HepG2 (cell line): ENCODE measurements at places on chromosomes 2 and 18.
A peak's percentile ranks its signal among the peaks of the same experiment; 100 is the strongest.

DNA sequence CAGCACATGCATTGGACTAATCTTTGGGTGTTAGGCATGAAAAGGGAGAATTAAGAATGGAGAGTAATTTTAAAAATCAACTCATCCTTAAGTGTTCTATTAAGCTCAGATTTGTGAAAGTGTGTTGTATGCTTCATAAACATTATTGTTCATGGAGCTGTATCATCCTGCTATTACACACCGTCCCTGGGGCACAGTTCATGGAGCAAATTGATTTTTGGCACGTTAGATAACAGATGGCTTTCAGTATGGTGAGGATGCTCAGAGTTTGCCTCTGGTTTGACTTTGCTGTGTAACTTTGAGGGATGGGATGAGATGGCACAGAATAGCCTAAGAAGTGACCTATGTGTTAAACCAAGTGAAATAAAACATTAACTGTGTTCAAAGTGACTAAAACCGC, 97.1 kb downstream of the MGAT5 start:
- DNase-seq, result no peak

GRCh38 chr2:221529177-221529942, 42.7 kb downstream of the EPHA4 start:
- DNase-seq, result no peak

DNA sequence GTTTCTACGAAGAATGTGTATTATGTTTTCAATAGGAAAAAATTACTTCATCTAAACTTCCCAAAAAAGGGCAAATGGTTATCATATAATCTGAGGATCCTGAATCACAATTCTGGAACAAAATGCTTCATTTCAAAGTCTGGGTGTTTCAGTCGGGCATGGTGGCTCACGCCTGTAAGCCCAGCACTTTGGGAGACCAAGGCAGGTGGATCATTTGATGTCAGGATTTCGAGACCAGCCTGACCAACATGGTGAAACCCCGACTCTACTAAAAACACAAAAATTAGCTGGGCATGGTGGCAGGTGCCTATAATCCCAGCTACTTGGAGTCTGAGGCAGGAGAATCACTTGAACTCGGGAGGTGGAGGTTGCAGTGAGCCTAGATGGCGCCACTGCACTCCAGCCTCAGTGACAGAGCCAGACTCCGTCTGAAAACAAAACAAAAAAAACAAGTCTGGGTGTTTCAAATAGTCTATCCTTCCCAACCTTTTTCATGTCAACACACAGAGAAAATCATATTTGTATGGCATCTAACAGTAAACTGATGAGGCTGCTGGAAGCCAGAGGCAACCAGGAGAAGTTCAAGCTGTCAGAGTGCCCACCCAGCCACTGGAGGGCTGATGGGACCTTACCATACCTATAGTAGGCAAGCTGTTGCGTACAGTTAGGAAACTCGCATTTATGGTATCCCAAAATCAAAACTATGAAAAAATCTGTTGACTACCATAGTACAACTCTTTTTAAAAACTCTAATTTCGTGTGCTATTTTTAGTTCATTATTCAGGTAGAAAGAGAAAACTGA, 14.6 kb downstream of the NBAS start:
- DNase-seq, result no peak

GRCh38 chr2:61726456-61727209, 127.2 kb downstream of the FAM161A start:
- DNase-seq, result no peak

- DNase-seq, result no peak
These were observed 397.8 kb downstream of the NBAS start for GRCh38 chr2:15163326-15163725.

DNA sequence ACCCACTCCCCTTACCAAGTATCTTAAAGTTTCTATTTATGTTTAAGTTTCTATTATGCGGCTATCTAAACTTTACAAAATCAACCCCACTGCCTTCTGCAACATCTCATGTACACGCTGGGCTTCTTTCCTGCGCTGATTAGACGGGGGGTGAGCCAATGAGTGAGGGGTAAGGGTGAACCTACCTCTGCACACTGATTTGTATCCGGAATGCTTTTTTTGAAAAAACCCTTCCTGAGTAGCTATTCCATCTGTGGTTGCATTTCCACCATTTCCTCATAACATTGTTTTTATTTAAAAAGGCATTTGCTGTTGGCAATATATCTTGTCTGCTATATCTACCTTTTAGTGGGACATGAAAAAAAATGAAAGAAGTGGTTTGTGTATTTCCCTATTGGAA, 6.3 kb downstream of the ALPG start:
- DNase-seq, result no peak

GRCh38 chr18:56851774-56852173, 200.6 kb downstream of the WDR7 start:
- DNase-seq, result no peak

- DNase-seq, result no peak
These were observed 45.9 kb upstream of the AAK1 start for GRCh38 chr2:69689466-69689865.

DNA sequence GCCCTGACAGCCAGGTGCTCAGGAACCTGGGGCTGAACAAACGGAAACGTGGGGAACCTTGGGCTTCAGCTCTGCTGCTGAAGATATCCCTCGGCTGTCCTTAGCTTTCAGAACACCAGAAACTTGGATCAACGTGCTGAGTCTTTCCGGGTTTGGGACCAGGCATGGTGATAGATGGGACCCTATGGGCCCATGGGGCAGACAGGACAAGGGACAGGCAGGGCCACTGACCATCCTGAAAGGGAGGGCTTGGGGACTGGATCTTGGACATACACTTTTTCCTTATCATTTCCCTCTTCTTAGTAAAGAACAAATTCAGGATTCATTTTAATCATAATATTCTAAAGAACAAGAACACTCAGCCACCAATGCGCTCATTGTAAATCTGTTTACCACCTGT, 16.3 kb upstream of the HES6 start:
- no peak for DNase-seq

DNA sequence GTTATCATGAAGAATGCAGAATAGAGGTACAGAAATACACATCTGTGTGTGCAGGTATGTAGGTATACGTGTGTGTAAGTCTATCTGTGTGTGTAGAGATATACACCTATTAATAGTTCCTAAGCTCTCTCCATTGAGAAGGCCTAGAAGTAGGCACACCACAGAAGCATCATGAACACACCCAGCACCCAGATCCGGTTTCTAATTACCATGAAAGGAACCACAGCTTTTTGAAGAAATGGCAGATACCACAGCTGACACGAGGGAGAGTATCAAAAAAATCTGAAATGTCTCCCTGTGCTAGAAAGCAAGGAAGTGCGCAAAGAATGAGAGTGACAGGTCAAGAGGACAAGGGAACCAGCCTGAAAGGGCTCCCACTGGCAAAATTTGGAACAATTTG, 27.7 kb upstream of the AP1S3 start:
- no peak for DNase-seq

GRCh38 chr18:32373995-32374394, 96.7 kb downstream of the GAREM1 start:
- DNase-seq, result no peak

- no peak for DNase-seq
These were observed 4.0 kb downstream of the B4GALT6 start for GRCh38 chr18:31680433-31680811.

GRCh38 chr2:128362889-128363228, 44.2 kb upstream of the HS6ST1 start:
- DNase-seq, result no peak

DNA sequence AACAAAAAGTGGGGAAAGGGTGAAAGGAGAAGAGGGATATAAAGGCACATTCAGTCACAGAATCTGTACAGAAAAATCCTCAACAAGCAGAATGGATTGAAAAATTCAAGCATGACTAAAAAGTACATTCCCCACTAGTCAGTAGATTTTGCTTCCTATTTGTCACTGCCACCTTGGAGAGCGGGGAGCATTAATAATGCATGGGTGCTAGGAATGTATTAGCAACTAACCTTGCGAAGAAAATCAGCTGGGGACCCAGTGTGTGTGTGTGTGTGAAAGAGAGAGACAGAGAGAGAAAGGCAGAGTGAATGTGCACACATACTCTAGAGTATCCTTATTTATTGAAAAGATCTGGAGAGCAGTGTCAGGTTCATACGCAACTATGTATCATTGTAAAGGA, 968.7 kb upstream of the ZEB2 start:
- DNase-seq, result no peak

GRCh38 chr18:3596637-3597384, 146.8 kb downstream of the TGIF1 start:
- DNase-seq, result peak; percentile 88

DNA sequence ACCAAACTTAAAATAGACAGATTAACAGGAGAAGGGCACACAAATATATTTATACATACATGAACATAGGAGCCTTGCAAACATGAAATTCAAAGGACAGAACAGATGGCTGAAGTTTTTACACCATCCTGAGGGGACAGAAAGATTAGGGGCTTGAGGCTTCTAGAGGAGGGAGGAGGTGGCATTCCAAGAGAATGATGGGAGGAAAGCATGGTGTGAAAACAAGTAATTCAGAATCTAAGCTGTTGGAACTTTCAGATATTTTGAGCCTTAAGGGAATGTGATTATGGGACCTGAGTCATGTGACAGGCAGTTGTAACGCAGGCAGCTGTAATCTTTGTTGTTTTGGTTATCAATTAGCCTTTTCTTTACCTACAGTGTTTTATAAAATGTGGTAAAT, 225.2 kb upstream of the SPOPL start:
- peak; percentile 21 for DNase-seq

DNA sequence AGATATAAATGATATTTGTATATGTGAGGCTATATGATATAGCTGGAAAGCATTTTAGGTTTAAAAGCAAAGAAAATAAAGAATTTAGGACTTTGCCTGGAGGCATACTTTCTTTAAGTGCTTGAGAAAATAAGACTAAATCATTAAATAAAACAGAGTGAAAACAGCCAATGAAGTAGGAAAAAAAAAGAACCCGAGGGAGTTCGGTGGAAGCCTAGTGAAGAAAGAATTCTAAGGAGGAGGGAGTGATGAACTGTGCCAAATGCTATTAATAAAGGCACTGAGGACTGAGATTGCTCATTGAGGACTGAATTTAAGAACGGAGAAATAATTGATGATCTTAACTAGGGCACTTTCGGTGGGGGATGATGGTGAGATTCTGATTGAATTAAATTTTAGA, 573.5 kb downstream of the DSC3 start:
- no peak for DNase-seq

- no peak for DNase-seq
These were observed 24.0 kb upstream of the SIGLEC15 start for GRCh38 chr18:45801416-45802004.

- DNase-seq, result peak; percentile 9
These were observed 300.8 kb downstream of the CNTNAP5 start for GRCh38 chr2:124325667-124326440.

- DNase-seq, result peak; percentile 47
These were observed 52.2 kb upstream of the CAB39 start for GRCh38 chr2:230660294-230661060.

DNA sequence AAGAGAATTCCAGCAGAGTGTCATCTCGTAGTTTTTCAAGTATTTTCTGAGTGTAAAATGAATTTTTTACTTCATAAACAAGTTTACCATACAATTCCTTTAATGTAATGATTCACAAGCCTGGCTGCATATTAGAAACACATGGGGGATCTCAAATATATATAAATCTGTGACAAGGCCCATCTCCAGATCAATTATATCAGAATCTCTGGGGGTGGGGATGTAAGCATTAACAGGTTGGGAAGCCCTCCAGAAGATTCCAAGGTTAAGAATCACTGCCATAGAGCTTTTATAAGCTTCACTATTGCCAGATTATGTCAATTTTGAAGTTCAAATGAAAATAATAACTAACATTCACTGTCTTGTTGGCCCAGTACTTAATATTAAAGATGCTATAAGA, 111.2 kb downstream of the BAZ2B start:
- no peak for DNase-seq

DNA sequence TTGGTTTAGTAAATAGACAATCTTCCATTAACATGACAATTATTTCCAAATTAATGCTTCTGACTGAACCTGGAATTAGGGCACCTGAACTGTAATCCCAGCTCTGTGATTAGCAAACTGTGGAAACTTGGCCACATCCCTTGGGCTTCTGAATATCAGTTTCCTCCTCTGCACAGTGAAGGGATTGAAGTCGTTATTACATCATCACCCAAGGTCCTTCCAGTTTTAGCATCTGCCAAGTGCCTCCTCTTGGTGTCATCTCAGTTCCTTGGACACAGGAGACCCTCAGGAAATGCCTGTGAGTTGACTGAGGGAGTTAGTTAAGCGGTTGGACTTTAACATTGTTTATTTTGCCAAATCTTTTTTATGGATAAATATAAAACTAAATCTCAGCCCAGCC, 64.8 kb downstream of the MOGAT1 start:
- DNase-seq, result no peak

- peak; percentile 89 for DNase-seq
These were observed 24.3 kb downstream of the SMAD7 start for GRCh38 chr18:48926420-48926857.

DNA sequence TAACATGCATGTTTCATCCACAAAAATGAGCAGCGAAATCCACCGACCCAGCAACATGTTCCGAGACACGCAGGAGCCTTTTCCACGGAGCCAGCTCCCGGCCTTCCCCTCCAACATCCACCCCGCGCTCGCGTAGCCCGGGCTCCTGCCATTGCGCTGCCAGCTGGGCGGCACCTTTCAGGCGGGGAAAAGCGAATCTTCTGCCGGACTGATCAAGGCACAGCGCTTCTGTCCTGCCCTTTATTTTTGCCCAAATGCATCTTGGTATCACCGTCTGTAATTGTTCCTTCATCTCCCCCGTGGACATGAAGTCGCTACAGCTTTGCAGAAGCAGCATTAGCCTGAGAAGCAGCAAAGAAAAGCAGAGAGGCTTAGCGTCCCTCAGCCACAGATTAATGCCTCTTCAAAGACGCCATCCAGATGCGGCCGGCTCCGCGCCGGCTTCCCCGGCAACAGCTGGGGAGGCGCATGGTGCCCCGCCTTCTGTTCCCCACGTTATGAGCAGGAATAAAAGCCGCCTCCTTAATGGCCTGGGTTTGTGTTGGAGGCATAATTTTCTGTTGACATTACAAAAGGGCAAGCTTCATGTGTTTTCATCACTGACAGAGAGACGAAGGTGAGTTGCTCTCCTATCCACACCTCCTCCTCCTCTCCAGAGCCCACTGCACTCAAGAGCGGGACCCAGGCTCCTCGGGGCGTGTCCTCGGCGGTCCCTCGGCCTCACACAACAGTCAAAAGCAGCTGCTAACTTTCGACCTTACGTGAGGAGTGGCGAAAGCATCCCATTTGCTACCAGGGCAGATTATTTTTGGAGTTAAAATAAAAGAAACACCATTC, 122.1 kb upstream of the SALL3 start:
- no peak for DNase-seq

- DNase-seq, result no peak
These were observed 67.9 kb downstream of the DGKD start for GRCh38 chr2:233422050-233422639.

- DNase-seq, result no peak
These were observed 108.3 kb upstream of the NOSTRIN start for GRCh38 chr2:168694173-168694572.
